ENCODE measurements at places on chromosomes 12 and 14. TPM values are rescaled to one million over a fixed set of nuclear protein-coding genes. Genes with fewer than 3 reads are reported as not detected.

- no peak for DNase-seq
These were observed 50.5 kb upstream of the DACT1 start for GRCh38 chr14:58587271-58587670.

DNA sequence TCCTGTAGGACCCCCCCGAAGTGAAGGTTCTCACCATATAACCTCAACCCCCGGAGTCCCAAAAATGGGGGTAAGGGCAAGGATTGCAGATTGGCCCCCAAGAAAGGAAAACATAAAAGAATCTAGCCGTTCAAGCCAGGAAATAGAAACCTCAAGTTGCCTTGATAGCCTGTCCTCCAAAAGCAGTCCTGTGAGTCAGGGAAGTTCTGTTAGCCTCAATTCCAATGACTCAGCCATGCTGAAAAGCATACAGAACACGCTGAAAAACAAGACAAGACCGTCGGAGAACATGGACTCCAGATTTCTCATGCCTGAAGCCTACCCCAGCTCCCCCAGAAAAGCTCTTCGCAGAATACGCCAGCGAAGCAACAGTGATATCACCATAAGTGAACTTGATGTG lies 344.2 kb upstream of the RGS6 start:
- no peak for DNase-seq

- no peak for DNase-seq
These were observed at the start of gene NAV3 for GRCh38 chr12:77830583-77831351. NAV3 (plus strand) TSS chr12:77830894; CDS start chr12:77831462, 568 bp downstream.

DNA sequence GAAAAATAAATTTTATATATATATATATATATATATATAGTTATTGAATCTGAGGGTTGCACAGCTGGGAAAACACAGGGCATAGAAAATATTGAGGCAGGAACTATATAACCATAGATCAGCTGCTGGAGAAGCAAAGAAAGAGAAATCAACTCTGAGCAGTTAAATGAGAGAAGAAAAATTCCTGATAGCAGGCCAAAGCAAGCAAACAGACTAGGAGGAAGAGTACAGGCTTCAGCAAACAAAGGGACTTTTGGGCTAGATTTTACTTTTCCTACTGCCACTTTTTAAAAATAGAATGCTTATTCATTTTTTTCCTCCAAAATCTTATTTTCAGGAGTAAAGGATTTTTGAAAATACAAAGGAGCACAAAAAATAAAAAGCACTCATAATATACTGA lies 216.0 kb upstream of the PRKD1 start:
- DNase-seq: no peak

DNA sequence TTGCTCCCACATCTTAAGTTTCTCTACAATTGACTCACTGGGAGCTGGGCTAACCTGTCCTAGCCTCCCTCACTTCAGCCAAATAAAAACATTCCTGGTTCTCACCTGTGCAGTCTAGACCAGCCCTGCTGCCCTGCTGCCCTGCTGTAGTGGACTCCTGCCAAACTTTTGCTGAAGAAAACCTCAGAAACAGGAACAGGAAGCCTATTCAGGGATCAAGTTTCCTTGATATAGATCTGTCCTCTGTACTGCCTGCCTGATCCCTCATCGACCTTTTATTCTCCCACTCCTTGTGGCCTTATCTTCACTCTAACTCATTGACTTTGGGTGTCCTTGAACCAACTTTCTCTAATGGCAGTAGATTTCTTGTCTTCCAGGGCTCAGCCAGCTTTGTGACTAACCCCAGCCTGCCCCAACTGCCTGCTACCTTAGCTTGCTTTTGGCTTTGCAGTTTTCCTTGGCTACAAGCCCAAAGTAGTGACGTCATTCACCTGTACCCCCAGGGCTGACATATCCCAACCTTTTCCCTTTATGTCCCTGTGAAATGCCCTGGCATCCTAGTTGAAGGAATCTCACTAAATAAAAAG lies 234.8 kb downstream of the DUSP6 start:
- no peak for DNase-seq

GRCh38 chr14:92122351-92122677 lies 545 bp downstream of the CPSF2 start:
- DNase-seq: no peak

DNA sequence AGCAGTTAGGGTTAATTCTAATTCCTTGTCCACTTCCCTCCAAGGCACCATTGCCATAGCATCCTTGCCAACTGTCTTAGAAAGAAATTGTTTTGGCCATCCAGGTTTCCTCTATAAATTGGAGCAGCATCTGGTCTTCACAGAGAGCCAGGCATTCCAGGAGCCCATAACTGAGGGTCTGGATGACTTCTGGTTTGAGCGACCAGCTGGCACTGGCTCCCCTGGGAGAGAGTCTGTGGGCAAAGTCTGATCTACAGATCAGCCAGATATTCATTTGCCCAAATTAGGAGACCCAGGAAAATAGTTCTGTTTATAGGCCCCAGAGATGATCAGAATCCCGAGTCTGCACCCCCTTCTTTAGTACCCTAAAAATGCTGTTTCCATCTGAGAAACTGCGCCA lies 16.0 kb downstream of the VSX2 start:
- DNase-seq: no peak

- no peak for DNase-seq
These were observed 72.8 kb downstream of the C12orf42 start for GRCh38 chr12:103422746-103423515.

The DGLUCY gene
- 32.0 TPM for total RNA-seq

The FGF6 gene
- total RNA-seq: not detected

The PTHLH gene
- total RNA-seq: 2.5 TPM
